Neural crest cell (in vitro differentiated cells): ENCODE measurements at places on chromosomes 4 and X.

DNA sequence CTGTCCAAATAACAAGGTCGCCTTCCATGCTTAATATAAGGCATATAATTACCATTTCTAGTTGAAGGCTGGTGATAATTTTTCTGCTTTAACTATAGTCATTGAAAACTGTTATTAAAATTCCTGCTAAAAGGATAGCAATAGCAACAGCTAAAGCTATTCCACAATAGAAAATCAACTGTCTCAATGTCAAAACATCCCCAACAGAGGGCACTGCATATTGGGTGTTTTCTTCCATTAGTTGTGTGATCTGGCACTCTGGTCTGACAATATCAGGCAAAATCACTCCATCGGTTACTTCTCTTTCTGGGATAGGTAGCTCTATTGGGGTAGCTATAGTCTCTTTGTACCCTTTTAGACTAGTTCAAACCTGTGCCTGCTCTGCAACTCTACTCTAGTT, 53.5 kb downstream of the TMPRSS11F start:
- DNase-seq, result no peak

- DNase-seq, result no peak
Observed at GRCh38 chr4:52142816-52143215, 91.7 kb downstream of the SPATA18 start.

DNA sequence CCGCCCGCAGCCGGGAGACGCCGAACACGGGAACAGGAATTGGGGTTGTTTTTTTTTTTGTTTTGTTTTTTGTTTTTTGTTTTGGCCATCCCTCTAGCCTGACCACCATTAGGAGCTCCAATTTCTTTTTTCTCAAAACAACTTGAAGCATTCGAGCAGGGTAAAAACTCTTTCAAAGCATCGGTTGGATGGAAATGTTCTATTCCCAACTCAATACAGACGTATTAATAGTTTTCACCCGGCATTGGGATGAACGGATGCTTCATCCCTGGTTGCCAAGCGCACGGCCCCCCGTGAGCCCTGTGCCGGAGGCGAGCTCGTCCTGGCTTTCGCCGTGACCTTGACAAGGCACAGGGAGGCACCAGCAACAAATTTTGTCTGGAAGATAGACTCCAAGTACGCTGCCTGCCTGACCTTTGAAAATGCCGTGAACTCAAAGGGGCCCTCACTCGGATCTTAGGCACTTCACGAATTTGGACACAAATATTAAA, 352 bp upstream of the MAP3K15 start:
- DNase-seq, result no peak

GRCh38 chrX:102957751-102958150, 20.7 kb downstream of the RAB40AL start:
- no peak for DNase-seq

- DNase-seq, result no peak
Observed at GRCh38 chr4:86856896-86857295, 7.7 kb upstream of the SLC10A6 start.

DNA sequence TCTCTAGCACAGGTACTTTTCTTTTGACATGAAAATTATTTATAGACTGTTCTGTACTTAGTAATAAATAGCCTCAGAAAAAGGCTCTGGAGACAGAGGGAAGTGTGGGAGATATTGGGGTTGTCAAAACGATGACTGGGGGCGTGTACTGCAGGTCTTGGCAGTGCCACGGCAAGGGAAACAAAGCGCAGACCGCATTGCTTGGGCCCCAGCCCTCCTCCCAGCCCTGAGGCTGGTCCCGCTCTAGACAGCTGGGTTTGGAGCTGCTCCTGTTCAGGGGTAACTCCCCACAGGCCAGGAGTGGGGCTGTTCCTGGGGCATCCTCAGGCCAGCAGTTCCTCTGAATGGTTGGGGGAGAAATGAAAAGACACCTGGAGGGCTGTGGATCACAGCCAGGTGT, 131.7 kb downstream of the RASL11B start:
- no peak for DNase-seq

DNA sequence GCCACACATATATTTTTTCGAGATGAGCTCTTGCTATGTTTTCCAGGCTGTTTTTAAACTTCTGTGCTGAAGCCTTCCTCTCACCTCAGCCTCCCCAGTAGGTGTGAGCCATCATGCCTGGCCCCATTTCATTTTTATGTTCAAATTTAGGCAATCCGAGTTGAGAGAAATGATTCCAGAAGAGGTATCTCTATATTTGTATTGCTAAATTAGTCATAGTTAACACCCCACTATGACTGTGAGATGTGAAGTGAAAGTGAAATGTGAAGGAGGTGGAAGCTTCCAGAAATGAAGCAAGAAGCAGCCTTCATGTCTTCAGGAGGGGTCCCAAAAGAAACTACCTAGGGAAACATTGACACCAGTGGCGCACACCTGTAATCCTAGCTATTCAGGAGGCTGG, 17.7 kb downstream of the APELA start:
- no peak for DNase-seq

GRCh38 chr4:44859477-44859876, 133.1 kb upstream of the GNPDA2 start:
- no peak for DNase-seq

GRCh38 chrX:16089086-16089485, 34.3 kb upstream of the GRPR start:
- DNase-seq, result no peak

DNA sequence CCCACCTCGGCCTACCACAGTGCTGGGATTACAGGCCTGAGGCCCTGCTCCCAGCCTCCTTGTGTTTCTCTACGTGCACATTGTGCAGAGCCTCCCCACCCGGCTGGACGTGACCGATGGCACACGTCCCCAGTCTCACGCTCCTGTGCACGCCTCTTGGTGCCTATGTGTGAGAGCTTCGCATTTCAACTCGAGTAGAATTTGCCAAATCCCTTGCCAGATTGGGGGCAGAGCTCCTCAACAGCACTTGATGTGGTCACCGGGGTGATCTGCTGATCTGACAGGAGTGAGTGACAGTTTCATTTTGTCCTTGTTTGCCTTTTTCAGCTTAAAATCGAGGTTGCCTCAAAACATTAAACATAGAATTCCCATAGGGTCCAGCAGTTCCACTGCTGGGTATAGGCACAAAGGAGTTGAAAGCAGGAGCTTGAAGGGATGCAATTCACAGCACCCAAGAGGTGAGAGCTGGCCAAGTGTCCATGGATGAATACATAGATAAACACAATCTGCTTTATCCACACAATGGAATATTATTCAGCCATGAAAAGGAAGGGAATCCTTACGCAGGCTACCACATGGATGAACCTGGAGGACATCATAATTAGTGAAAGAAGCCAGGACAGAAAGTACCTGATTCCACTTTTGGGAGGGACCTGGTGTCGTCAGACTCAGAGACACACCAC, 17.6 kb downstream of the TMEM187 start:
- no peak for DNase-seq

- DNase-seq, result no peak
Observed at GRCh38 chrX:38806875-38807621, 5.8 kb downstream of the MID1IP1 start.

- no peak for DNase-seq
Observed at GRCh38 chrX:3026074-3026815, 15.0 kb upstream of the ARSF start.

- DNase-seq, result no peak
Observed at GRCh38 chr4:180637616-180638015, 1605.6 kb upstream of the TENM3 start.

DNA sequence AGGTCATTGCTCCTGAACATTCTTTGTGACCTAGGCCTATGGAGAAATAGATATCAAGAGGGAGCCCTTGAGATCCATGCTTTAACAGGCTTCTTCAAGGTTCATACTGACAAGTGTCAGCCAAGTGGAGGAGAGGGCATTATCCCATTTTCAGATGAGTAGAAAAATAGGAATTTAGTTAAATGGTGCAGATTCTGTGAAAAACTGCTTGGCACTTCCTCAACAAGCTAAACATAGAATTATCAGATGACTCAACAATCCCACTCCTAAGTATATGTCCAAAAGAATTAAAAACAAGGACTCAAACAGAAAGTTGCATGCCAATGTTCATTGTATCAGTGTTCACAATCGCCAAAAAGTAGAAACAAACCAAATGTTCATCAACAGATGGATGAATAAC, 43.8 kb upstream of the KCNIP4 start:
- no peak for DNase-seq

- no peak for DNase-seq
Observed at GRCh38 chr4:149766135-149766534, 49.5 kb downstream of the IQCM start.

GRCh38 chr4:103415801-103416200, 217.7 kb upstream of the CENPE start:
- no peak for DNase-seq

- no peak for DNase-seq
Observed at GRCh38 chr4:77797239-77797638, 21.9 kb downstream of the CNOT6L start.

DNA sequence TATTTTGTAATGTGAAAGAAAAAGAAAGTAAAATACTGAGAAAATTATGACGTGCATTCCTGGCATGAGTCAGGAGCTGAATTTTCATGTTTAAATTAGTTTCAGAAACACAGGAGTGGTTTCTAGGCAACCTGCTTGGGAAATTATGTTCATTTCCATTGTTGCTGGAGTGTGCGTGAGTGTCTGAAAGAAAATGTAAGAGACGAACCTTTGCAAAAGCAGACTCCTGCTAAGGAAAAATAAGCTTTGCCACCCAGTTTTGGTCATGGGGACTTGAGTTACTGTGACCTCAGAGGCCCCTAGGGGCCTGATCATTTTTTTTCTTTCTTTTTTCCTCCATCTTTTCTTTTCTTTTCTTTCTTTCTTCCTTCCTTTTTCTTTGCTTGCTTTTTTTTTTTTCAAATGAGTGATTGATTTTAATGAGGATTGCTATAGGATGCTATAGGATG, 18.8 kb upstream of the CHRNA9 start:
- no peak for DNase-seq

- DNase-seq, result no peak
Observed at GRCh38 chr4:158949099-158949498, 153.8 kb upstream of the RAPGEF2 start.

DNA sequence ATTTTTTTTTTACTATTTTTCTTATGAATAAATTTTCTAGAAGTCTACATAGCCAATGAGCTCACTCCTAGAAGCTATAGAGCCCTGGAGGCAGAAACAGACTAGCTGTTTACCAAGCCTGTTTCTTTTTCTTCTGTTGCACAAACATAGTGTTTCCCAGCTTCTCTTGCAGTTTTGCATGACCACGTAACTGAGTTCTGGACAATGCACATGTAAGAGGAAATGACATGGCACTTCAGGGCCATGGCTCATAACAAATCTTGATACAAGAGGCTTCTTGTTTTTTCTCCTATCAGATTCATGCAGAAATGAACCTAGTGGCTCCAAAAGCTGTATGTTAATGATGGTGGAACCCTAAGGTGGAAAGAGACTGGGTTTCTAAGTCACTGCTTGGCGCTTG, 127.4 kb downstream of the ZNF330 start:
- no peak for DNase-seq

- DNase-seq, result no peak
Observed at GRCh38 chr4:94811643-94812042, 53.9 kb downstream of the BMPR1B start.

DNA sequence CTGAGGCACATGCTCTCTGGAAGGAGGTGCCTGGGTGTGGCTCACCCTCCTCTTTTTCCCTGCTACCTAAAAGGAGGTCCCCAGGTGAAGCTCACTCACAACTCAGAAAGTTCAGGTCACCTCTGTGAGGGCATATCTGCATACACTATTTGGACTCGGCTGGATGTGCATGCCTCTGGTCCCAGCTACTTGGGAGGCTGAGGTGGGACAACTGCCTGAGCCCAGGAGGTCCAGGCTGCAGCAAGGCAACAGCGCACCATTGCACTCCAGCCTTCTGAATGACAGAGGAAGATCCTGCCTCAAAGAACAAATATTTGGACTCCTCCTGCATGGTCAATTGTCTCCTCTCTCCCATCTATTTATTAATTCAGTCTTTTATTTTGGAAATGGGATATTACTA, 46.4 kb downstream of the CPLX1 start:
- no peak for DNase-seq

GRCh38 chrX:18676470-18676869, 4.6 kb upstream of the RS1 start:
- peak; percentile 7 for DNase-seq

- DNase-seq, result no peak
Observed at GRCh38 chrX:123169247-123169901, 14.7 kb upstream of the GRIA3 start.

DNA sequence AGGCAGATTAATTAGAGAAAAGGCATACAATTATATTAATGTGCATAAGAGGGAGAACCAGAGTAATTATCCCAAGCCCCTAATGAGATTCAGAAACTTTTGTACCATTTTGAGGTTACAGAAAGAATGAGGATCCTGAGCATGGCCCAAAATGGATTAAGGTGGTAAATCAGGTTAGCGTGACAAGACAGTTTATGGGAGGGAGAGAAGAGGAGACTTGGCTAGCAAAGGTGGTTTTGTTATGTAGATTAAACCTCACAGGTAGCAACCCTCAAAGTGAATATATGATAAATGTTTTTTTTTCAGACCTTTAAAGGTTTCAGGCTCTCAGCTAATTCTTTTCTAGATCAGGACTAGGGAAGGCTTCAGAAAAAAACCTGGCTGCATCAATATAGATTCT, 781.8 kb downstream of the FAM133A start:
- DNase-seq, result no peak

DNA sequence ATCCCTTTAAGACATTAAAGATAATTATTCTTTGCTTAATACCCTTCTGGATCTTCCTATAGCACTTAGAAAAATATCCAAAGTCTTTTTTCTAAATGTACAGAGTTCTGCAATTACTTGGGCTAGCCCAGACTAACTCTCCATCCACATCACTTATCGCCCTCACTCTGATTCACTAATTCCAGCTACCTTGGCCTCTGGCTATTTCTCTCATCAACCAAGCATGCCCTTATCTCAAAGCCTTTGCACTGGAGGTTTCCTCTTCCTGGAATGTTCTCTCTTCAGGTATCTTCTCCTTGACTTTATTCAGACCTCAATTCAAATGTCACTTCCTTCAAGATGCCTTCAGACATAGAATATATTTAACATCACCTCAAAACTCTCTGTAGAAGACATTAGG, 345.1 kb upstream of the SMIM31 start:
- DNase-seq, result no peak

GRCh38 chrX:11367609-11368430, 74.6 kb downstream of the AMELX start:
- DNase-seq, result no peak

DNA sequence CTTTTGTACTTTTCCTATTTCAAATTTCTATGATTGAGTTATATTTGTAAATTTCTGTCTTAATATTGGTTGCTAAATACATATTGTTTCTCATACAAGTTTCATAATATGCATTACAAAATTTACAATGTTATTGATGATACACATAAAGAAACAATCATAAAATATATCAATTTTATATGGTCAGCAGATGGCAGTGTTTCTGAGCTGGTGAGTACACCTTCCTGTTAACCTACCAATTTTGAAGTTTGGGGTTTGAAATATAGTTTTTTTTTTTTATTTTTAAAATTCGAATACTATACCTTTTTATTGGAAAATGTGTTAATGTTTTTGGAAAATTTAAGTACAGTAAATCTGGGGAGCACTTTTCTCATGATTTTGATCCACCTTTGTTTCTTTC, 1953.1 kb upstream of the ADGRL3 start:
- DNase-seq, result no peak
